ENCODE measurements at places on chromosomes 3 and 15. TPM values are rescaled to one million over a fixed set of nuclear protein-coding genes. Genes with fewer than 3 reads are reported as not detected.

U2SURP gene
- total RNA-seq = 49.9 TPM

CFAP20DC gene
- total RNA-seq = 0.17 TPM

DNA sequence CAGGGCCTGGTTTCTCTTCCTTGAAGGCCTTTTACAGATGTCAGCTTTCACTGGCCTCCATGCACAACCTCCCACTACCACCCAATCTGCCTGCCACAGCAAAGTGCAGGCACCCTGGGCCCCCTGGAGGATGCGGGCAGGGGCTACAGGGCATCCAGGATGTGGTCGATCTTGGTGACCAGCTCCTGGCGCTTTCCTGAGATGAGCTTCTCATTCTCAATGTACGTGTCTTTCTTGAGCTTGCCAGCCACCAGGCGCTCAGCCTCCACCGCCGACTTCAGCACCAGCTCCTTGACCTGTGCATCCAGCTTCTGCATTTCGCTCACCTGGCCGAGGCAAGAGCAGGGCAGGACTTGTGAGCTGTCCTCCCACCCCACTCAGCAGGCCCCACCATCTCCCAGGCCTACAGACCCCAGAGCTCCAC is 30.3 kb downstream of the RPN1 start:
- no peak for DNase-seq
- peaks cover 58% of the 10 kb centered on the region for H3K36me3 ChIP-seq
- no peak overlapping the region for H3K4me3 ChIP-seq
- H3K4me1 ChIP-seq = peaks cover 54% of the 10 kb centered on the region
- no peak overlapping the region for H3K27ac ChIP-seq
- no peaks in the 10 kb centered on the region for H3K27me3 ChIP-seq

DNA sequence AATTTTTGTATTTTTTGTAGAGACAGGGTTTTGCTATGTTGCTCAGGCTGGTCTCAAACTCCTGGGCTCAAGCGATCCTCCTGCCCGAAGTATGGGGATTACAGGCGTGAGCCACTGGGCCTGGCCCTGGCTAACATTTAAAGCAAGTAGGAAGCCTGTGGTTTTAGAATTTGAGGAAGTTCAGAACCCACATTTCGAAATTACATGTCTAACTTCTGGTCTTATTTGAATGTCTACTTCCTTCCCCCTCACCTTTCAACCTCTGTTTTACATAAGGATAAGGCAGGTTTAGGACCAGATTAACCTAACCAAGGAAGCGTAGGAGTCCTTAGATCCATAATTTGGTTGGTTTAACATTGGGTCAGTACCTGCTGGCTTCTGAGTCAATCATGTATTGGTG is 120.5 kb upstream of the PROK2 start:
- H3K4me1 ChIP-seq = peaks cover 16% of the 10 kb centered on the region
- DNase-seq = no peak
- H3K36me3 ChIP-seq = no peaks in the 10 kb centered on the region
- no peak overlapping the region for H3K27ac ChIP-seq
- no peaks in the 10 kb centered on the region for H3K27me3 ChIP-seq

DNA sequence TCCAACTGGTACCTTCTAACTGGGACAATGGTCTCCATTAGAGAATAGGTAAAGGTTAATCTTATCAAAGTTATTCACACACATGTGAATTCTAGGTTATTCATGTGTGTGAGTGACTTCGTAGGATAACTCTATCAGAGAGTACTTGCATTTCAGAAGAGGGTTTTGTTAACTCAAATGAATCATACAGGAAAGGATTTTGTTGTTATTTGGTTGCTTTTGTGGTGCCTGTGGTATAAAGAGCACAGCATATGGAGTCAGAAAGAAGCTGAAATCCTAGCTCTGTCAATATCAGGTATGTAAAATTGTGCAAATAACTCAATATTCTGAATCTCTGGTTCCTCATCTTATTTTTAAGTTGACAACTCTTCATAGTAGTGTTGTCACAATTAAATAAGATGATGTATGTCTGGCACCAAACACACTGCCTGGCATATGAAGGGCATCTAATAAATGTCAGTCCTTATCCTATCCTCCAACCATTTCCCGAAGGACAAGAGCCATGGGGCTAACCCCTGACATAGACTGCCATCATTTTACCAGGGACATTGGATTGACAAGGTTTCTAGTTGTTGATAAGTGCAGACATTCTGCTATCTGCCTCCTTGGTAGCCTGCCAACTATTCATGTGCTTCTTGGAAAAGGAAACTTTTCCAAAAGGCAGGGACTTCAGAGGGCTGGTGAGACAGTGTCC is 48.7 kb upstream of the CMSS1 start:
- DNase-seq = no peak
- no peak overlapping the region for H3K27ac ChIP-seq
- H3K36me3 ChIP-seq = no peaks in the 10 kb centered on the region
- no peaks in the 10 kb centered on the region for H3K4me1 ChIP-seq

DNA sequence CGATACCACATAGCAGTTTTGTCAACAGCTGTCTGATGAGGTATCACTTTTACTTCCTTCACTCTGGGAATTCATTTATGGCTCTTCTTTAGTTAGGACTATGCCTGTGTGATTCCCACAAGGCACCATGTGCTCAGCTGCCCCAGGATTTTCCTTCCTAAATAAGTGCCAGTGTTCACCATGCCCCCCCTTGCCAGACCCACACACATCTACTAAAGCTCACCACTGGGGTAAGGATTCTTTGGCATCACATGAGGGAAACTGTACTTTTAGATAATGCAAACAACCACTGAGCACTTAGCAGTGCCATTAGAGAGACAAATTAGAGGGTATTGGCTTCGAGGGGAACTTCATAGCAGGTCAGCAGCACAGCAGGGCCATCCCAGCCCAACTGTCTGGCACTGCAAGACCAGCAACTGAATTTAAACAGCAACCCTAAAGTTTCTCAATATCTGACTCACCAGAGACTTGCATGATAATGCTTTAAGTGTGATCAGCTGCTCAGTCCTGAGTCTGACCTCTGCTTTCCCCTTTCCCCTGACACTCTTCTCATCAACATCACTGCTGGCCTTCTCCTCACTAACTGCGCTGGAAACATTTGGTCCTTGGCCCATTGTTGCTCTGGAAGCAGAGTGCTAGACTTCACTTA is 114.3 kb downstream of the STAC start:
- no peak for DNase-seq
- H3K4me3 ChIP-seq = no peak overlapping the region
- peak overlapping the region; percentile 20 for H3K27ac ChIP-seq

GRCh38 chr3:37295925-37296324 is 121.5 kb upstream of the LRRFIP2 start:
- H3K4me1 ChIP-seq = no peaks in the 10 kb centered on the region
- no peaks in the 10 kb centered on the region for H3K27me3 ChIP-seq
- DNase-seq = no peak
- no peak overlapping the region for H3K27ac ChIP-seq
- H3K36me3 ChIP-seq = peaks cover 79% of the 10 kb centered on the region

Measured in esophagus muscularis mucosa (tissue), 4 donors.